Stimulated activated CD8-positive, alpha-beta memory T cell treated with anti-CD3 and anti-CD28 coated beads, Interleukin-7, amount 100 ng/mL, for 24 hours (primary cell): ENCODE measurements at places on chromosomes 11 and 22.

DNA sequence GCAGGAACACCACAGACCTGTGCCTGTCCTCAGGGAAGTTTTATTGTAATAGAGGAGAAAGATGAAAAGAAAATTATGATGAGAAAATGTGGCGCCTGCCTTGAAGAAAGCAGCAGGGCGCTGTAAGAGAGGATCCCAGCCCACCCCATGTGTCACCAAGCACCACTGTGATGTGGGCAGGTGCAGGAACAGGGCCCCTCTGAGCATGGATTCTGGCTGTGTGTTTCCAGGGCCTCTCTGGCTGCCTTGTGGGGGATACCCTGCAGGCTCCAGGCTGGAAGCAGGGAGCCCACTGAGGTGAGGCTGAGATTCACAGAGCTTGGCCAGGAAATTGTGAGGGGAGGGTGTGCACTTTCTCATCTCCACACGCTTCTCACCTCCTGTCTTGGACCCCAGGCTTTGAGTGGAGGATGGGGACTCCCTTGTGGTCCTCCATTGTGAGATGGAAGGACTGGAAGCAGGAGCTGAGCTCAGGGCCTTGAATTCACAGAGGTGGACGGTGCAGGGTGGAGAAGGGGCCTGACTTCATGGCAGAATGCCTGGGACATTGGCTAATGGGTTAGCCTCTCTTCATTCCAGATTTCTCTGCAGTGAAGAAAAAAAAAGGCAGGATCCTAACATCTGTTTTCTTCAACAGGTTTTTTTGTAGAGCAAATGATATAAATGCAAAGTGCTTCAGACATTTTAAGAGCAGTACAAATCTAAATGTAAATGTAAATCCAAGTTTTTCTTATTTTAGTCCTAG, 246.6 kb upstream of the B3GAT1 start:
- DNase-seq = no peak

DNA sequence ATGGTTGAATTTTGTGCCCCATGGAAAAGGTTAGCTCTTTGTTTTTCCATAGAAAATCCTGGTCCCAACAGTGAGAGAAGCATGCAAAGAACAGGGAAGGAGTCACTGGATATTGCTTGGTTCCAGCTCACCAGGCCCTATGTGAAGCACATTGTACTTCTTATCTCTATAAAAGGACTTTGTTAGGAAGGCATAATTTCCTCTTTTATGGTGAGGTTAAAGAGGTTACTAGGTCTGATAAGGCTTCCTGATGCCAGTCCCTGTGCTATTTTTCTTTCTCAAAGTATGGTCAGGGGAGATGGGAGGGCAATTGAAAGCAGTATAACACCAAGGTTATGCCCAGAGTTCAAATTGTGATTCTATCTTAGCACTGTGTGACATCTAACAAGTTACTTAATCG, 162.6 kb downstream of the KIF18A start:
- no peak for DNase-seq

- DNase-seq = no peak
These were observed 1374.2 kb downstream of the FAM181B start for GRCh38 chr11:81359476-81359875.

- no peak for DNase-seq
These were observed 1.4 kb downstream of the NEFH start for GRCh38 chr22:29481265-29482000.

GRCh38 chr11:76604081-76604625, 66.4 kb downstream of the LRRC32 start:
- no peak for DNase-seq

- DNase-seq = no peak
These were observed 93.1 kb downstream of the NAT10 start for GRCh38 chr11:34198523-34198922.

- DNase-seq = no peak
These were observed 2.6 kb downstream of the OR51G2 start for GRCh38 chr11:4916581-4916980.

DNA sequence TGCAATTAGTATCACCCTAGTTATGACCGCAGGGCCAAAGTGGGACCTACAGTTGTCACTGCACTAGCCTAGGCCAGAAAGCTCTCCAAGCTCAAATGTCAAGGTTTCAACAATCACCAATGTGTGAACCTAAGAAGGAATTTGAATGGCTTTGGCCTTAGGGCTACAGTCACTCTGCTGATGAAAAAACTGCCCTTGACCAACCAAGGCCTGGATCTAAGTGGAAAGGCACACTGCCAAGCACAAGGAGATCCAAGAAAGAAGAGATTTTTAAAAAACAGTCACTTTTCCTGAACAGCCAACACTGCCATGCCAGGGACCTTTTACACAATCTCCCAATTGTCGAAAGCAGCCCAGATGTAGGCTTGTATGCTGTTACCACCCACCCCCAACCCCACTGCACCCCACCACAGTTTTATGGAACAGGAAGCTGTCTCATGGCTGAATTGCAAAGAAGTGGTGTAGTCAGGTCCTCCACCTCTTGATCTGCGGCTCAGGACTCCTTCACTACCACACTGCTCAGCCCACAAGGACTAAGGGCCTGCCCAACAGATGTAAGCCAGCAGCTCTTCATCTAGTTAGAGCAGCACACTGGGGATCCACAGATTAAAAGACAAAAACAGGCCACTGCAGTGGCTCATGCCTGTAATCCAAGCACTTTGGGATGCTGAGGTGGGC, 32.9 kb downstream of the SMCO4 start:
- DNase-seq = no peak

- no peak for DNase-seq
These were observed 60.9 kb upstream of the CLMP start for GRCh38 chr11:123255909-123256308.

- DNase-seq = no peak
These were observed 161.1 kb downstream of the NAV2 start for GRCh38 chr11:19873730-19874129.

DNA sequence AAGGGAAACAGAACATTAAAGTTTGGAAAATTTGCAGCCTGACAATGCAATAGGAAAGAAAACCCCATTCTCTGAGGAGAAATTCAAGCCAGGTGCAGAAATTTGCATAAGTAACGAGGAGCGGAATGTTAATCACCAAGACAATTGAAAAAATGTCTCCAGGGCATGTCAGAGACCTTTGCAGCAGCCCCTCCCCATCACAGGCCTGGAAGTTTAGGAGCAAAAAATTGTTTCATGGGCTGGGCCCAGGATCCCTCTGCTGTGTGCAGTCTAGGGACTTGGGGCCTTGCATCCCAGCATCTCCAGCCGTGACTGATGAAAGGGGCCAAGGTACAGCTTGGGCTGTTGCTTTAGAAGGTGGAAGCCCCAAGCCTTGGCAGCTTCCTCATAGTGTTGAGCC, 780.2 kb downstream of the LRRC4C start:
- no peak for DNase-seq

GRCh38 chr11:73361953-73362776, 14.0 kb upstream of the RELT start:
- DNase-seq = no peak

- no peak for DNase-seq
These were observed 209.1 kb downstream of the KIRREL3 start for GRCh38 chr11:126791446-126791845.

- no peak for DNase-seq
These were observed 104.6 kb upstream of the ANO3 start for GRCh38 chr11:26227301-26227746.

- no peak for DNase-seq
These were observed 127.2 kb upstream of the SYT13 start for GRCh38 chr11:45413156-45413858.

DNA sequence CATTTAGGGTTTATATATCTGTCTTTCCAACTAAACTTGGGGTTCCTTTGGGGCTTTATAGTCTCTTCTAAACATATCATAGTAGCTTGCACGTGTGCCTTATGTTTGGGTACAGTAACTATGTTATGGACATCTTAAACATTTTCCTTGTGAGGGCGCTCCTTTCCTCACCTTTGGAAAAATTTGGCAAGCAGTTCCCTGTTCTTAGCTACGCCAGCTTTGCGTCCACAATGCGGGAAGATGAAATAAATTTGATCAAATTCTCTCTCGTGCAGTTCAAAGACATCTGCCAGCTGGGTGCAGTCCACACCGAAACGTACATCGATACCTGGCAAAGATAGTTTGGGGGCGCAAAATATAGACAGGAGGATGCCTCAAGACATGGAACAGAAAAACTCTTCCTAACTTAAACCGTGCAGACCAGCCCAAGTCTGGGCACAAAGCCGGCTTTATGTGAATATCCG, 548 bp downstream of the FDXACB1 start:
- DNase-seq = no peak

DNA sequence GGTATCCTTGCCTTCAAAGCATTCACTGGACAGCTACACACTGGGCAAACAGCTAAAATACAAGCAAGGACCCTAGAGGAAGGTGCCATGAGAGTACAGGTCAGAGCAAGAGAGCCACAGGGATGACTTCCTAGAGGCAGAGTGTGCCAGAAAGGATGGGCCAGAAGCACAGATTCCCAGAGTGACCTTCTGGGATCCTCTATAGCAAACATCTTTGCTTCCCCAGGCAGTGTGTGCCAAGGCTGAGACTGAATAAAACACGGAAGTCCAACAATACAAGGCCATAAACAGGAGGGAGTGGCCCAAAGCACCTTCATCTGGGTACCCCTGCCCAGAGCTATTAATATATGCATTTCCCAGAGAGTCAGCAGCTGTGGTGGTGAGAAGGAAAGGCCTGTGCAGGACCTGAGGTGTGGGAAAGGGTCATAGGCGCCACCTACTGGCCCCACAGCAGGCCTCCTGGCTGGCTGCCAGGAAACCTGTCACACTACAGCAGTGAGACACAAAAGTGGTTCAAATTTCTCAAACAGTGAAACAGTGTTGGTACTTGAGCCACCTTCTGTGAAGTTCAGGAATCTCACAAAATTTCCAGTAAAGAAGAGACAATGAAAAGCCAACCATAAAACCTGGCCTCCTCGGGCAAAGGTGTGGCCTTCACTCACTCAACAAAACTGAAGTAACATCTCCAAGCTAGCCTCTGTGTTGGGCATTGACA, 20.3 kb downstream of the CLPB start:
- DNase-seq = peak; percentile 52

DNA sequence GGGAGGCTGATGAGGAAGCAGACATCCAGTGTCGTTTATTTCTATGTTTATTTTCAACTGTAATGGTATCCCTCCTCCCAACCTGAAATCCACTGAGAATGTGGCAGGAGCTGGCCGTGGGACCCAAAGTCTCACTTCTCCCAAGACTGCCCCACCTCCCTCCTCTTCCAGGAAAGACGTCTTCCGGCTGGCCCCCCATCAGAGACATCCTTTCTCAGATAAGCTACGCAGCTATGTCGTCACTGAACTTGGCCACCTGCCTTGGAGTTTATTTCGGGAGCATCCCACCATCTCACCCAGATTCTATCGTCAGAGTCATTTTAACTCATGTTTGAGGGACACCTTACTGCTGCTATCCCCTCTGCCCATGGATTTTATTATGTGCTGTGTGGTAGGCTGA, 13.9 kb downstream of the TMEM184B start:
- DNase-seq = no peak

DNA sequence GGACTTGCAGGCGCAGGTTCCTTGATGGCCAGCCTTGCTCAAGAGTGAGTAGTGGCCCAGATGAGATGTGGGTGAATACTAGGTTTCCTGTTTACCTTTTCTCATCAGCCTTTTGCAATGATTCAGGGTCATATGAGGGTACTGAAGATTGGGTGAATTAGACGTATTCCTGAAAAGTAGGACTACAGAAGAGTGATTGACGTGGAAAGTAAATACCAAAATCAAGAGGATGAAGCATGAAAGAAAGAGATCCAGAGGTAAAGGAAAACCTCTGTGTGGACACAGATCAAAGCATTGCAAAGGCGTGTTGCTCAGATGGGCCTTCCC, 59.9 kb downstream of the CYB5R2 start:
- DNase-seq = no peak

- DNase-seq = no peak
These were observed at the start of gene SLC5A4 for GRCh38 chr22:32255217-32255616. Gene SLC5A4, minus strand, starts transcription at chr22:32255347. Its CDS starts 18 bp downstream, at chr22:32255329.

DNA sequence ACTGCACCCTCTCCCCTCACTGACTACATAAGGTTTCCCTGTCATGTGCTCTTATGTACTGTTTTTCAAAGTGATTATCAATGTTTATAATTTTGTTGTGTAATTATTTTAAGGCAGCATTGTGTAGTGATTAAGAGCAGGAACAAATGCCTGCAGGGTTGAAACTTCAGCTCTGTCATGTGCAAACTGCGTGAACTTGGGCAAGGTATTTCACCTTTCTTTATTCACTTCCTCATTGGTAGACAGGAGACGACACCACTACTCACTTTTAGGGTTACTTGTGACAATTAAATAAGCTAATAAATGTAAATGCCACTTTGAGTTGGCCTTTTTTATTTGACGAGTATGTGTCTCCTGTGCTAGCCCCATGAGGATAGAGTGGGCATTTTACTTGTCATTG, 86.5 kb upstream of the E2F8 start:
- DNase-seq = no peak

- no peak for DNase-seq
These were observed 89.8 kb downstream of the RTL6 start for GRCh38 chr22:44407987-44408828.

DNA sequence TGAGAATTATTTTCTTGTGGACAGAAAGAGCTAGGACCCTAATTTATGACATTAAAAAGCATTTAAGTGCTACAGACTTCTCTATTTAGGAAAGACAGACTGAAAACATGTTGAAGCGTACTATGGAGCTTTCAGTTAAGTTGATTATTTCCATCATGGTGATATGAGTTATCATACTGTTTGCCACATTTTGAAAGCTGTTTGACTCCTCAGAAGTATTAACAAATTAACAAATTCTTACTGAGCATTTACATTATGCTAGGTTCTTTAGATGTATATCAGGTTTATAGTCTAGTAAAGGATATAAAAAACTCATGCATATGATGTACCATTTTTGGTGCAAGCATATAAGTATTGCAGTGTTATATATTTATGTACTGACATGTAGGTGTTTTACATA, 50.1 kb downstream of the ARHGEF12 start:
- no peak for DNase-seq

- no peak for DNase-seq
These were observed 208.2 kb upstream of the ZC3H12C start for GRCh38 chr11:109885006-109885405.

DNA sequence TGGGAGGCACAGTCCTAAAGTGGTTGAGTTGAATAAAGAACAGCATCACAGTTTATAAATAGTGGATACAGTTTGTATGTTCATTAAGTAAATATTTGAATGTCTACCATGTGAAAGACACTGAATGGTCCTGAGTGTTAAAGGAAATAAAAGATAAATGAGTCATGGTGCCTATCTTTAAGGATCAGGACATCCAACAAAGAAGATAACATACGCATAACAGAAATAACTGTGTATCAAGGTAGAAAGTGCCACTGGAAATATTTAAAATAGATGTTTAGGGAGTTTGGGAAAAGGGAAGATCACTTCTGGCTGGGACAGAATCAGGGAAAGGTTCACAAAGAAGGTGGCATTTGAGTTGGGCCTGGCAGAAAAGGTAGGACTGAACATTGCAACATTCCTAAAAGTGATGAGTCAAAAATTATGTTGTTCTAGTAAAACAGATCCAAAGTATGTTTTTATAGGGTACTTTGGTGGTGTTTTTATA, 41.5 kb downstream of the CSTPP1 start:
- no peak for DNase-seq

- DNase-seq = no peak
These were observed 25.7 kb downstream of the LRFN4 start for GRCh38 chr11:66882561-66883015.
